WTC11 (cell line): ENCODE measurements at places on chromosomes 3 and 15.

GRCh38 chr15:41489641-41490040, 4.0 kb upstream of the ITPKA start:
- DNase-seq, result no peak

DNA sequence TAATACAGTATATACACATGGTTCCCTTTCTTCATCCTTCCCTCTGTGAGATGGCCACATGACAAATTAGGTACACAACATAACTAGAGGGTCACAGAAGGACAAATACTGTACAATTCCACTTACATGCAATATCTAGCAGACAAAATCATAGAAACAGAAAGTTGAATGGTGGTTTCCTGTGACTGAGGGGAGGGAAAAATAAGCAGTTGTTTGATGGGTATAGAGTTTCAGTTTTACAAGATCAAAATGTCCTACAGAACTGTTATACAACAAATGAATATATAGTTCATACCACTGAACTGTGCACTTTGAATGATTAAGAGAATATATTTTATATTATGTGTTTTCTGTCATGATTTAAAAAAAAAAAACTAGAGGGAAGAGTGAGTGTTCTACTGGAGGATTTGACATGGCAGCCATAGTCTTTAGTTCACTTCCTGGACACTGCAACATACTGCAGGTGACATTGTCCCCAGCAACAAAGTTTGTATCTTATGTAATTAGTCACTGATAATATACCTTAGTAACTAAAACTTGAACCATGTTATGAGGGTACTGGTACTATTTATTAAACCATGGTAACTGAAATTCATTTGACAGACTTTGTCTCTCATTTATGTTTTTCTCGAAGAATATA, 37.2 kb downstream of the CCDC54 start:
- DNase-seq, result no peak

DNA sequence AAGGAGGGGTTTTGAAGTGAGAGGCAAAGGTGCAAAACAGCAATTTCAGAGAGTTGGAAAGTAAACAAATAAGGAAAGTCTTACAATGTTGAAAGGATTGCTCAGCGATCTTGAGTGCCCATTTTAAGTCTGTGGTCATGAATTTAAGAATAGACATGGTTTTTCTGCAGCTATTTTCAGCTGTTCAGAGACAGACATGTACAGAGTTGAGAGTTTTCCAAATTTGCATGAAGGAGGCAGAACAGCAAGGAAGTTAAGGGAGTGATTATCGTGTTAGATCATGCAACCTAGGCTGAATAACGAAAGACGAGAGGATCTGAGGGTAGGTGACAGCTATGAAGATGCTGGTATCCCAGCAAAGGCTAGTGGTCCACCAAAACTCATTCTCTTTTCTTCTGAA, 37.2 kb downstream of the DET1 start:
- no peak for DNase-seq

- no peak for DNase-seq
Observed at GRCh38 chr15:39616731-39617455, 36.0 kb downstream of the THBS1 start.

GRCh38 chr3:153903430-153903829, 217.8 kb upstream of the ARHGEF26 start:
- DNase-seq, result peak; percentile 19

DNA sequence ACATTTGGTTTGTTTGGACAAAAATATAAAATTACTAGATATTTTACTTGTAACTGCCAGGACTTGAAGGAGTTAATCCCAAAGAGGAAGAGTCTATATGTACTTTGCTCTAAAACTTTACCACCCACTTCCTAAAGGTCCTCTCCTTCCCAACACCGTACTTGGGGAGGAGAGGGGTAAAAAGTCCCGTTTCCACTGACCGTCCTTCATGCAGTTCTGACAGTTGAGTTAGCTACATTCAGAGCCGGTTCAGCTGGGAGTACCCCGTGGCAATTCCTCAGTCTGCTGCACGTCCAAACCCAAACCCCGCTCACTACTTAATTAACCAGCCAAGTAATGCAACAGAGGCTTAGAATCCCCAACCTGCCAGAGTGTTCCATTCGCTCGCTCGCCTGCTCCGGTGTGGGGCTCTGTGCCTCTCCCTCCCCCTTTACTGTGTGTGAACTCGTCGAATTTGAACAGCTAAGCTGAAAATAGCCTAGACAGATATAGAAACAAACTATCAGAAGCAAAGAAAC, 519.7 kb downstream of the FOXP1 start:
- peak; percentile 26 for DNase-seq

DNA sequence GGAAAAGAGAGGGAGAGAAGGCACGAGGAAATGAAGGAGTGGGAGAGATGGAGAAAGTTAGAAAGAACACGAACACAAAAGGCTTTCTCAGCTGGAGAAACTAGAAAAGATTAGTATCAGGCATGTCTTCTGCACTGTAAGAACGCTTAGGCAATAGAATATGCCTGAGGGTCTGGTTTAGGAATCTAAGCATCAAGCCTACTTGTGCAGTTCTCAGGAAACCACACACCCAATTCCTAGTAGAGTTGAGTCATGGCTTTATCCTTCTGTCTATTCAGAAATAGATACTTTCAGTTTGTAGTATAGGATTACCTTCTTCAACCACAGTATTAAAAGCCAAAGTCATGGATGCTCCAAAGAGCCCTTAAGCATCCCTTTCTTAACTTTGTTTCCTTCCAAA, 969.4 kb downstream of the NTRK3 start:
- DNase-seq, result no peak

- no peak for DNase-seq
Observed at GRCh38 chr3:30628901-30629590, 22.6 kb downstream of the TGFBR2 start.

GRCh38 chr3:47440131-47440530, 35.6 kb downstream of the SCAP start:
- no peak for DNase-seq

DNA sequence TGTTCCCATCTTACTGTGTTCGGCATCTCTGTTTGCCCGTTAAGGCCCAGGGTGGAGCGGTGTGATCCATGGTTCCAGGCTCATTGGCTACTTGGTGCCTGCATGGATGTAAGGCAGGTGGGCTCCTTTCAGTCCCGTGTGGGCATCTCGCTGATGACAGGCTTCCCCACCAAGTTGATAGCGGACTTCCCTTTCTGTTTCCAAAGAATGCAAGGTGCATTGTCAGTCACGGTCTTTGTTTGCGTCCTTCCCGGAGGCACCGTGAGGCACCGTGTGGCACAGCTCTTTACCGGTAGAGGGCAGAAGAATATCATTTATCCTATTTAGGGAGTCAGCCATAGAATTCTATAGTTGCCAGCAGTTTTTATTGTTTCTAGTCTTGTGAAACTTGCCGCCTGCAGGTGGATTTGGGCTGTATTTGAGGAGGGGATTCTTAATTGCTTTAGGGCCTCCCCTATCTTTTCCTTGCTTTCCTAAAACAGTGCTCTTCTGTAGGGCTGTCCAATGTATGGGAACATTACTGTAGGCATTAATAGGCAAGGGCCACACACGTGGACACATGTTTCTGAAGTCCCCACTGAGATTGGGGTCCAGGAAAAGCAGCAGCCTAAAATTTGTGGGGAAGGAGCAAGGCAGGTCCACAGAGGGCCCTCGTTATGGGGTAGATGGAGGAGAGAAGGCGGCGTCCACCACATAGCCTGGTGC, 244.1 kb downstream of the SLCO3A1 start:
- DNase-seq, result peak; percentile 76

GRCh38 chr3:50125541-50126286, 29.4 kb upstream of the SEMA3F start:
- no peak for DNase-seq

- DNase-seq, result no peak
Observed at GRCh38 chr3:140499114-140499757, 178.6 kb upstream of the TRIM42 start.

GRCh38 chr3:52123106-52123725, 31.0 kb downstream of the POC1A start:
- DNase-seq, result peak; percentile 84

GRCh38 chr3:132563420-132564069, 33.5 kb upstream of the ACKR4 start:
- DNase-seq, result no peak

GRCh38 chr3:71488882-71489281, 94.6 kb downstream of the FOXP1 start:
- no peak for DNase-seq

DNA sequence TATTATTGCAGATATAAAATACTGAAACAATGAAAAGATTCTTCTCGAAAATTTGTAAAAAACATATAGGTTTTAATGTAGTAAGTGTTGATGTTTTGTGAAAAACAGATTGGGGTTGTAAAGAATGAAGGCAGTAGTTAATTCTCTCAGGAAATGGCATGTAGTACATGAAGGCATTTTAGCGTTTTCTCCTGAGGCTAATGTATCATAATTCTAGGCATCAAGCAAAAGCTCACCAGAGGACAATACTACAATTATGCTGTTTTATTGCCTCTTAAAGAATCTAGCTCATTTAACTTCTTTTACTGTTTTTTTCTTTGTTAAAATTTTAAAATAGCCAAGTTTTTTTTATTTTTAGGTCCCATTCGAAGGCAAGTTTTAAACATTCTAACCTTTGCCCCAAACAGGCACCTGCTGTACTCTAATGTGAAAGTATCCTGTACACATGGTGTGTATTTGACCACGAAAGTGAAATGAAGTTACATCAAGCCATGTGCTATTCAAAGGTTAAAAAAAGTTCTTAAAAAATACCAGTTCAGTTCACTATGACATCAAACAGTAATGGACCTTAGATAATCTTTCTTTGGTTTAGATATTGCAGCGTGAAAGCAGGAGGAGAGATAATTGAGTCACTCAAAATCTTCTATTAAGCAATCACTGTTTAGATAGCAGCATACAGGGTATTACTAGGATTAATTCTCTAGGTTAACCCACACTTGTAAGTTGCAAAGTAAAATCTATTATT, 163.6 kb downstream of the ECT2 start:
- DNase-seq, result no peak

DNA sequence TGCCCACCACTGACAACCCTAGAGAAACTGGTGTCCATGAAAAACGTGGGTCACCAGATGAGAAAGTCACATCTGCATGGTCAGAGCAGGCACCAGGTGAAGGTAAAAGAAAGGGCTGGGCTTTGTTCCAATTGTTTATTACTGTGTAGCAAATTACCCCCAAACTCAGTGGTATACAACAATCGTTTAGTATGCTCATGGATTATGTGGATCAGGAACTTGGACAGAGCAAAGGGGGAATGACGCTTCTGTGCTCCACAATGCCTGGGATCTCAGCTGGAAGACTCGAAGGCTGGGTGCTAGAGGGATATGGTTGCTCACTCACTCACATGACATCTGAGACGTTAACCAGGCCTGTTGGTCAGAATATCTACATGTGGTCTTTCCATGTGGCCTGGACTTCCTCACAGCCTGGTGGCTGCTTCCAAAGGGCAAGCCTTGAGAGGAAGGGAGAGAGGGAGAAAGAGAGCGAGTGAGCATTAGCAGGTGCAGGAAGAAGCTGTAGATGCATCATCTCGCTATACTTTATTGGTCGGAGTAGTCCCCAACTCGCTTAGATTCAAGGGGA, 44.9 kb downstream of the LPP start:
- DNase-seq, result no peak

- DNase-seq, result no peak
Observed at GRCh38 chr3:37262816-37263393, 88.5 kb upstream of the LRRFIP2 start.

GRCh38 chr15:88255484-88256278, 858 bp downstream of the NTRK3 start:
- DNase-seq, result peak; percentile 61

GRCh38 chr3:8911781-8912180, 51.5 kb downstream of the RAD18 start:
- DNase-seq, result no peak

GRCh38 chr3:123344907-123345594, 103.8 kb downstream of the ADCY5 start:
- no peak for DNase-seq

DNA sequence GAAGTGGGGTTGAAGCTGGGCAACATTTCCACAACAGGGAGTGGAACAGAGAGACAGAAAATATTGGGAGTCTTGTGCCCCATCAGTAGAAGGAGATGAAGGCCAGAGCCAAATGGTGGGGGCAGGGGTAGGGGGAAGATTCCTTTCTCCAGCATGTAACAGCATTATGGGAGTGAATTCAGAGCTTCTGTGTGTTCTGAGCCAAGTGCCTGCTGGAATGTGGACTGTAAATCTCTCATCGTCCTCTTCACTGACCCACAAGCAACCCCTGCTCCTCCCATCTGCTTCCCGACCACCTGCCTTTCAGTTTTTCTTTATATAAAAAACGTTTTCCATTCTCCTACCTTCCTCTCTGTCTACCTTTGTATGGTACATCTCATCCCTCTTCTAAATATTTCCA, 344.2 kb upstream of the TPRG1 start:
- no peak for DNase-seq

DNA sequence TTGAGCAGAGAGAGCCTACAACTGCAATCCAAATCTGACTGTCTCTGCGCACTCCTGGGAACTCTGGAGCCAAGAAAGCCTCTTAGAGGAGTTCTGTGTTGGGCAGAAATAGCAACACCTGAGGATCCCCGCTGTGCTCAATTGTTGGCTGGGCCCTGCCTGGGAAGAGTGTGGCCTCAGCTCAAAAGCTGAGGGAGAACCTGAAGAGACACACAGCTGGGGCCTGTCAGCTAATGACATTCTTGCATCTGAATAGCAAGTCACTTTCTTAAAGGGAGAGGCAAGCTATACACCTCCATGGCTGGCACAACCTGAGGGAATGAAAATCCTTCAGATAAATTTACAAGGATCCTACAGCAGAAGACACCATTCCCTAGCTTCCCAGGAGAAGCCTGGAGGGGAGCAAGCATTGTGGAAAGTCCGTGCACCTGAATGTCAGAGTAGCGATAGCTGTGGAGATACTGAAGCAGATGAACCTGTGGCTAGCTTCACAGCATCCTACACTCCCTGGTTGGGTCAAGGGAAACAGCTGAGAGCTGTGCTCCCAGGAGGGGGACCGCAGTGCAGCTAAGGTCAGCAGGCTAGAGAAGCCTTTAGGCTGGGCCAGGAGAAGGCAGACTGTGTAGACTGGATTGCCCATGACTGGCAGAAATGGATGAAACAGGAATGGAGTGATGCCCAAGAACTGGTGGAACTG, 159.9 kb upstream of the PFN2 start:
- peak; percentile 80 for DNase-seq

DNA sequence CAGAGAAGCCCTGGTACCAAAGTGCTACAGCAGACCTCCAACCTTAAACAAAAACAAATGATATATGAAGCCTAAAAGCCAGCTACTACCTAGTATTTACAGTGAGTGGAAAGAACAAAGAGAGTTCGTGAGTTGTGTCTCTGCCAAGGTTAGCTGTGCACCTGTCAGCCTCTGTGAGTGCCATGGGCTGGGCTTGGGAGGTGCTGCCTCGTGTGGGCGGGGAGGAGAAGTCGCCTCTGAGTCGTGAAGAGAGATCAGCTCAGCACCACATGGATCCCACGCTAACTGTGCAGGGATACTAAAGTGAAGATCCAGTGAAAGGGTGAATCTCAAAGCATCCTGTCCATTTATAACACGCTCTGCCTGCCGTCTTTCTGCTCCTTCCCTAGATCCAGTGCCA, 101.9 kb downstream of the CHDH start:
- peak; percentile 49 for DNase-seq
